EH (cell line): ENCODE measurements at places on chromosomes 1 and 21.

- DNase-seq, result peak; percentile 31
Measured at GRCh38 chr21:34080710-34081109, 7.3 kb downstream of the MRPS6 start.

GRCh38 chr21:14548779-14549178 lies 2.7 kb upstream of the SAMSN1 start:
- no peak for DNase-seq

- peak; percentile 55 for DNase-seq
Measured at GRCh38 chr1:227885648-227886502, 61.9 kb downstream of the WNT9A start.

DNA sequence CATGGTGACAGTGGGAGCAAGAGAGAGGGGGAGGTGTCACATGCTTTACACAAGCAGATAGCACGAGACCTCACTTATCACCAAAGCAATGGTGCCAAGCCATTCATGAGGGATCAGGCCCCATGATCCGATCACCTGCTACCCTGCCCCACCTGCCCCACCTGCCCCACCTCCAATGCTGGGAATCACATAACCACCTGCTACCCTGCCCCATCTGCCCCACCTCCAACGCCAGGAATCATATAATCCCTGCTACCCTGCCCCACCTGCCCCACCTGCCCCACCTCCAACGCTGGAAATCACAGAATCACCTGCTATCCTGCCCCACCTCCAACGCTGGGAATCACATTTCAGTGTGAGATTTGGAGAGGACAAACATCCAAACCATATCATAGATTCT lies 10.6 kb upstream of the AIRE start:
- DNase-seq, result no peak

DNA sequence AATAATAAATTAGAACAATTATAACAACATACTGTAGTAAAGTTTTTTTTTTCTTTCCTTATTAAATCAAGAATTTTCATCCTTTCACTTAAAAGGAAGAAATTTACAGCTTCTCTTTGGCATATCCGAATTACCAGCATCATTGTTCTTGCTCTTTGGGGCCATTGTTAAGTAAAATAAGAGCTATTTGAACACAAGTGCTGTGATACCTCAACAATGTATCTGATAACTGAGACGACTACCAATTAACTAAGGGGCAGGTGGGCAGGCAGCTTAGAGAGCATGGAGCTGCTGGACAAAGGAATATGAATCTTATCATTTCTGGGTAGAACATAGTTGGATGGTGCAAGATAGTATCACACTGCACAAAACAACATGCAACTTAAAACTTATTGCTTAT lies 719.9 kb upstream of the TMPRSS15 start:
- DNase-seq, result no peak

DNA sequence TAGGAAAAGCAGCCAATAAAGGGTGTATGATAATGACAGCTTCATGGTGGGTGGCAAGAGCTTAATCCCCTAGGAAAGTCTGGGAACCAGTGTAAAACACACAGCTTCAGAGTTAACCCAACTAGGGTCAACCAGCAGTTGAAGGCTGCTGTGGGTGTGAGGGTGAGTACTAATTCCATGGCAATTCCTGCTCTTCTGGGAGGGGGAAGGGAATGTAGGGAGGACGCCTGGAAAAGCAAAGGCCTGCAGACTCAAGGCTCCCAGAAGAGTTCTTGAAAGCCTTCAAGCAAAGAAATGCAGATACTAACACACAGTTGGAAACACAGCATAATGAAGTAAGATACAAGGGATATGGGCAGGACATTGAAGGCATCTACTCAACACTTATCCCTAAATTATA lies 28.1 kb downstream of the TTLL7 start:
- no peak for DNase-seq

- no peak for DNase-seq
Measured at GRCh38 chr1:1066403-1067283, 7.5 kb downstream of the RNF223 start.

GRCh38 chr1:211701733-211702132 lies 26.3 kb upstream of the NEK2 start:
- no peak for DNase-seq

- DNase-seq, result peak; percentile 52
Measured at GRCh38 chr1:162319493-162320175, 57.0 kb downstream of the SPATA46 start.

DNA sequence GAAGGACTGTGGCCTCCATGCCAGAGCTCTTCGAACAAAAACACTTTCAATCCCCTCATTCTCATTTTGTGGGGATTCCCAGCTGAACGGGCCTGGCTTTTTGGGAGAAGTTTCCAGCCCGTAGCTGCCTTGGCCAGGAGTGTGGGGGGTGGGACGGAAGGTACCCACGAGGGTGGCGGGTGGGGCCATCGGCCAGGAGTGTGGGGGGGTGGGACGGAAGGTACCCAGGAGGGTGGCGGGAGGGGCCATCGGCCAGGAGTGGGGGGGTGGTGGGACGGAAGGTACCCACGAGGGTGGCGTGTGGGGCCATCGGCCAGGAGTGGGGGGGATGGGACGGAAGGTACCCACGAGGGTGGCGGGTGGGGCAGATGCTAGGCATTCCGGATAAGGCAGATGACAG lies 71.7 kb upstream of the ZBTB18 start:
- no peak for DNase-seq

GRCh38 chr1:28803051-28803450 lies 8.9 kb upstream of the OPRD1 start:
- peak; percentile 50 for DNase-seq

DNA sequence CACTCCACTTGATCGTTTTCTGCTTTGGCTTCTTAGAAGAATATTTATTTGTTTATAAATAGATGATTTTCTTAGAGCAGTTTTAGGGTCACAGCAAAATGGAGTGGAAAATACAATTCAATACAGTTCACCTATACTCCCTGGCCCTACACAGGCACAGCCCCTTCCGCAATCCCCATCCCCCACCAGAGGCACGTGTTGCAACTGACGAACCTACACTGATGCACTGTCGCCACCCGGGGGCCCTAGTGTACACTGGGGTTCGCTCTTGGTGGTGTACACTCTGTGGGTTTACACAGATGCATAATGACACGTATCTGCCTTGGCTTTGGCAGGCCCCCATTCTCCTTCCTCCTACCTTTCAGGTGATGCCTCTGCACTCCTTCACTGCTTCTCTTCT lies 8.0 kb downstream of the ECHDC2 start:
- no peak for DNase-seq

DNA sequence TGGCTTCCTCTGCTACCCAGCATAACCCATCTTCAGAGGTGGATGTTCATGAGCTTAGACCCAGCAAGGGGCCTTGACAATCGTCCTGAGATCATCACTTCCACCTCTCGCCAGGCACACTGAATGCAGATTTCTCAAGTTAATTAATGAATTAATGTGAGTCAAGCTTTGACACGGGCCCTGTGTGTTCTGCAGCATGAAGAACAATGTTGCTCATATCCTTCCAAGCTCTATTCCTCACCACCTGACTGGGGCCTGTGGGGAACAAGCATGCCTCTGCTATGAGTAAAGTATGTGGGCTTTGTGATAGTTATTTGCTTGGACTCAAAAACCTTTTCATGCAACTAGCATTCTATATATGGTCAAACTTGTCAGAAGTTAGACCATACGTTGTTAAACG lies 122.0 kb downstream of the SEC16B start:
- peak; percentile 86 for DNase-seq

DNA sequence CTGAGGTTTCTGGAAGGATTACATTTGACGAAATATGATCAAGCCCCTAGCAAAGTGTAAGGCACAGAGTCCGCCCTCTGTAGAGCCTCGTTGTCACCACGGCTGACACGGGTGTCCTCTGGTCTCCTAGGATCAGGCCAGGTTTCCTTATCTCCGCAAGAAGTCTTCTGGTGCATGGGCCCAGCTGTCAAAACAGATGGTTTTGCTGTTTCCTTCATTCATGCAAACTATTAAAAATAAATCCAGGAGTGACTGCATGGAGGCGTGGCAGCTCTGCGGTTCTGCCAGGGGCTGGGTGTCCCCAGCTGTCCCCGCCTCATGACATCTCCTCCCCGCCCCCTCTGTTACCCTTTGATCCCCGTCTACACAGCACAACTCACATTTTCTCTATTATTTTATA lies 209.0 kb downstream of the DYRK1A start:
- no peak for DNase-seq

DNA sequence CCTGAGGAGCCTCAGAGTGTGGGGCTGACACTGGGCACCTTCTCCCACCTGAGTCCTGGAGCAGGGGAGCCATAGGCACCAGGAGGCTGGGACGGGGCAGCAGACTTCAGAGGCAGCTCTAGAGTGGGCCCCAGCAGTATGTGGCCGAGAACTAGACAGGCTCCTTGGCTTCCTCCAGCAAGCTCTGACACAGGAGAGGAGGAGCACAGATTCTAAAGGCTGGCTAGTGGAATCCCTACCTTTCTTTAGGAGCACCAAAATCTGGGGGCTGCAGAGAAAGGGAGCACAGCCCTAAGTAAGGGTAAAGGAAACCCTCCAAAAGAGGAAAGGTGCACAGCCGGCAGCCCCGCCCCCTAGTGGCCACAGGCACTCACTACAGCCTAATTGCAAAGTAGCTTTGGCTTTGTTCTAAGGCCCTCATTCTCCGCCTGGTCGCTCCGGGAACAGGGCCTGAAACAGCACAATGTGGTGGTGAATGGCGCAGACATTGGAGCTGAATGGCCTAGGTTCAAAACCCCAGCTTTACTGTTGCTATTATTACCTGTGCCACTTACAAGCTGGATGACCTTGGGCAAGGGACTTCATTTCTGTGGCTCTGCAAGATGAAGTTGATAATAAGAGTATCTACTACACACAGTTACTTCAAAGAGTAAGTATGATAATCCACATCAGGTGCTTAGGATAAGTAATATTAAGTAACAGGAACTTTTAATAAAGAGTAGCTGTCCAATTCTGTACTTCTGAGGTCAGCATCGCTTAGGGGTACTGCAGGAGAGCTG lies 8.8 kb upstream of the GUCA2A start:
- peak; percentile 52 for DNase-seq

- no peak for DNase-seq
Measured at GRCh38 chr1:18812453-18812939, 47.0 kb downstream of the TAS1R2 start.

- DNase-seq, result no peak
Measured at GRCh38 chr1:193120604-193121166, 1.1 kb upstream of the CDC73 start.

- DNase-seq, result peak; percentile 46
Measured at GRCh38 chr1:89821322-89822108, 683 bp downstream of the LRRC8D start.

- no peak for DNase-seq
Measured at GRCh38 chr1:63087966-63088365, 234.4 kb upstream of the FOXD3 start.

GRCh38 chr1:241219449-241219848 lies 137.6 kb downstream of the RGS7 start:
- DNase-seq, result no peak

- no peak for DNase-seq
Measured at GRCh38 chr1:82453511-82454185, 652.9 kb downstream of the ADGRL2 start.

DNA sequence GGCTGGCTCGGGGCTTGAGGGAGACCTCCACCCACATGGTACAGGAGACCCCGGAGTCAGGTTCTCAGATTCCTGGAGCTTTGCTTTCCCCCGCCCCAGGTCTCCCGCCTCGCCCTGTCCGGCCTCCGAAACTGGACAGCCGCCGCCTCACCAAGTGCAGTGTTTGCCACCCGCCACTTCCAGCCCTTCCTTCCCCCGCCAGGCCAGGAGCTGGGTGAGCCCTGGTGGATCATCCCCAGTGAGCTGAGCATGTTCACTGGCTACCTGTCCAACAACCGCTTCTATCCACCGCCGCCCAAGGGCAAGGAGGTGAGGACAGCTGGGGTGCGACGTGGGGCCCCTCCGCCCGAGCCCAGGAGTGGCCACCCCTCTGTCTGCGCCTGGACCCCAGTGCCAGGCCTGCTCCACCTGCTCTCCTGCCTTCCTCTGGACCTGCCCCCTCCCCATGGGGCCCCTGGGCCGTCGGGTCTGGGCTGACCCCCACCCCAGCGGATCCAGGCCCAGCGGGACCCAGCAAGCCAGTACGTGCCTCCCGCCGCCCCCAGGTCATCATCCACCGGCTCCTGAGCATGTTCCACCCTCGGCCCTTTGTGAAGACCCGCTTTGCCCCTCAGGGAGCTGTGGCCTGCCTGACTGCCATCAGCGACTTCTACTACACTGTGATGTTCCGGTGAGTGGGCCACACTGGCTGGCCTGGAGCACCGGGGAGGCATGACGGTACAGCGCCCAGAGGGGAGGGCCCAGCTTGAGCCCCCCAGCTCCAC lies 8.7 kb downstream of the SELENON start:
- no peak for DNase-seq

DNA sequence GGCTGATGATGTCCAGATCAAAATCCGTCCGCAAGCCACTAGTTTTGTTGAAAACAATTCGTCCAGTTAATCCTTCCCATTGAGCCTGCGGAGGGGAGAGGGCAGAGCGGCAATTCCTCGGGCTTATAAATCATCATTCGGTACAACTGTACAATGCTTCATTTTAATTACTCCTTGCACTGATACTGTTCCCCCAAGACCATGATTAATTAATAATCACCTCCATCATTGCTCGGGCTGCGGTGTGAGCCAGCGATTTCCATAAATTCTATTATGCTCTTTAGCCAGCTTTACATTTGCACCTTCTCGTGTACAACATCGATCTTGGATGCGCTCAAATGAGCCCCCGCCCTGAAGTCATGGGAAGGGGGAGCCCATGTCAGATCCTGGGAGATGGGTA lies 180.7 kb downstream of the GRIK3 start:
- DNase-seq, result no peak

GRCh38 chr1:109794319-109795132 lies 30.8 kb upstream of the EPS8L3 start:
- no peak for DNase-seq

GRCh38 chr1:53648516-53648915 lies 90.4 kb downstream of the GLIS1 start:
- DNase-seq, result no peak

DNA sequence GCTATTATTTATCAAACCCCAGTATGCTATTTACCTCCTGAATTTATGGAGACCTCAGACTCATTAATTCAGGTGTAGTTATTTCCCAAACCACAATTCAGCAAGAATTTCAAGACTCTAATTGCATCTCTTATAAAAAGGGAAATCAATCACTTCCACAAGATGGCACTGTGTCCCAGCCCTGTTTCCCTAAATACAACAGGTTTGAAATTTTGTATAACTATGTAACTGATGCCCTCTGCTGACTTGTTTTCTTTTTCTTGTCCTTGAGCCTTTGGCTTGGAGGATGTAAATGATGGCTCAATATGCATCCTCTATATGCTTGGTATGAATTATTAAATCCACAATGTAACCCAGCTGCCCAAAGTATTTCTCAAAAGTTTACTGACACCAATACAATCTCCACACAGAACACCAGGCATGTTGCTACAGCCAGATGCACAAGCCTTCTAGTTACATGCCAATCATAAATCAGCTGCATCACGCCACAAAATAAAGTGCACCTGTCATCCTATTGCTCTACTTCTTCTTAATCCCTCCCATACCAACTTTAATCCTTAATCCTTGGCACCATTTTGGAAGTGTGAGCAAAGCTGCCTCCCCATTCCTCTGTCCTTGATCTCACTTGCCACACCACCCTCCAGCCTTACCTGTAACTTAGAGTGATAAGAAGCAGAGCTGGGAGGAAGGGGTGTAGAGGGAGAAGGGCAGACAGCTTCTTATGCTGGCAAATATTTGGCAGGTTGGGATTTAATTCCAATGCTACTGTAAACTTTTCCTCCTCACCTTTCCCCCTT lies 9.0 kb downstream of the C1orf105 start:
- peak; percentile 71 for DNase-seq
